ENCODE measurements at places on chromosomes 13 and 19.

- no peak for DNase-seq
Measured at GRCh38 chr19:54164369-54165068, 5.0 kb upstream of the LENG1 start.

- DNase-seq, result peak; percentile 98
Measured at GRCh38 chr19:6516018-6516658, 14.0 kb upstream of the TUBB4A start.

GRCh38 chr13:36965767-36966166, 33.4 kb downstream of the ALG5 start:
- peak; percentile 62 for DNase-seq

DNA sequence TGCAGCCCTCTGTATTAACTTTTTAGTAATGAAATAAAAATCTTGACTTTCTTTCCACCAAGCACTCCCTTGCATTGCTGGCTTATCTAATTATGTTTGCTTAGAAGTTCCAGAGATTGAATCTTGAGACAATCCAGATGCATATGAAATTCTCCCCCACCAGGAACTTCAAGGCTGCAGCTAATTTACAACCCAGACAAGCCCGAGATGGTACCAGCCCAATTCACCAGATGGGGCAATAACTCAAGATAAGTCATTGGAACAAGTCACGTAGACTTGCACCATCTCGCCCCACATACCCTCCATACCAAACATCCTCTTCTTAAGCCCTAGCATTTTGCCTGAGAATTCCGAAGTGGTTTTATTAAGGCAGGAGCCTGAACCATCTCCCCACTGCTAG, 29.0 kb downstream of the UTP14C start:
- DNase-seq, result no peak

DNA sequence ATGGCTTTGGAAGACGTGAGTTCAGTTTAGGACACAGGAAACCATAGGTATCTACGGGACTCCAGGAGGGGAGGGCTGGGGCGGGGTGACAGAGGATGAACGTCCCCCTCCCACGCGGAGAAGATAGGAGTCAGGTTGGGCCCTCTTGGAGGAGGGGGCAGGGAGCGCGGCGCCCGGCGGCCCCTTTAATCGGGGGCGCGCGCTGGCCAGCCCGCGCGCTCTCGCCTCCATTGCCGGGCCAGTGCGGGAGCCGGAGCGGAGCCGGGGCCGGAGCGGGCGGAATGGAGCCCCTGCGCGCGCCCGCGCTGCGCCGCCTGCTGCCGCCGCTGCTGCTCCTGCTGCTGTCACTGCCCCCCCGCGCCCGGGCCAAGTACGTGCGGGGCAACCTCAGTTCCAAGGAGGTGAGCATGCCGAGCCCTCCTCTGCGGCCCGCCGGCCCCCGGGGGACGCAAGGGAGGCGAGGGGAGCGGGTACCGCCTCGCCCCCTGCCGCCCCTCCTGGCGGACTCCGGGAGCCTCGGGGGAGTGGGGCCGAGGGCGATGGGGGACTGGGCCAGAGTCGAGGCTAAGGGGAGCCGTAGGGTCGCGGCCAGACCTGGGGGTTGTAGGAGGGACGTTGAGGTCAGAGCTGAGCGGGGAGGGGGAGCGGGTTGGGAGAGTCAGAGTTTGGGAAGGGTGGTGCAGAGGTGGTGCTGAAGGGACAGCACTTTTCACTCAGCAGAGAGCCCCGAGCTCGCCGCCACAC, at the start of gene TMEM145:
Gene TMEM145, plus strand, starts transcription at position 214 of the 744 bp plus-strand sequence. Its CDS starts 68 bp downstream, at position 282.
- peak; percentile 35 for DNase-seq

DNA sequence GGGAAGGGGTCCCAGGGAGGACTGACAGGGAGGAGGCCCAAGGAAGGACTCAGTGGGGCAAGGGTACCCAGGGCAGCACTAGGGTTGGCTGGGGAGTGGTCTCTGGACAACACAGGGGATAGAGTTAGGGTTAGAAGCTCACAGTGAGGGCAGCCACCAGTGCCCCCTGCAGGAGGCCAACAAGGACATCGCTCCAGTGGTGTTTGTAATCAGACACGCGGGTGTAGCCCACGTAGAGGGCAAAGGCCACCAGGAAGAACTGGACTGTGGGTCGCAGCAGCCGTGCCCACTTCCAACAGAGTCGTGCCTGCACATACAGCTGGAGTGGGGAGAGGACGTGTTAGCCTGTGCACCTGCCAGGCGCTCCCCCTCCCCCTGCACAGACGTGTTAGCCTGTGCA, 9.2 kb downstream of the PLPP2 start:
- no peak for DNase-seq

- DNase-seq, result peak; percentile 19
Measured at GRCh38 chr19:44476559-44477408, 23.5 kb downstream of the ZNF180 start.

- no peak for DNase-seq
Measured at GRCh38 chr13:43196086-43196621, 172.8 kb downstream of the DNAJC15 start.

DNA sequence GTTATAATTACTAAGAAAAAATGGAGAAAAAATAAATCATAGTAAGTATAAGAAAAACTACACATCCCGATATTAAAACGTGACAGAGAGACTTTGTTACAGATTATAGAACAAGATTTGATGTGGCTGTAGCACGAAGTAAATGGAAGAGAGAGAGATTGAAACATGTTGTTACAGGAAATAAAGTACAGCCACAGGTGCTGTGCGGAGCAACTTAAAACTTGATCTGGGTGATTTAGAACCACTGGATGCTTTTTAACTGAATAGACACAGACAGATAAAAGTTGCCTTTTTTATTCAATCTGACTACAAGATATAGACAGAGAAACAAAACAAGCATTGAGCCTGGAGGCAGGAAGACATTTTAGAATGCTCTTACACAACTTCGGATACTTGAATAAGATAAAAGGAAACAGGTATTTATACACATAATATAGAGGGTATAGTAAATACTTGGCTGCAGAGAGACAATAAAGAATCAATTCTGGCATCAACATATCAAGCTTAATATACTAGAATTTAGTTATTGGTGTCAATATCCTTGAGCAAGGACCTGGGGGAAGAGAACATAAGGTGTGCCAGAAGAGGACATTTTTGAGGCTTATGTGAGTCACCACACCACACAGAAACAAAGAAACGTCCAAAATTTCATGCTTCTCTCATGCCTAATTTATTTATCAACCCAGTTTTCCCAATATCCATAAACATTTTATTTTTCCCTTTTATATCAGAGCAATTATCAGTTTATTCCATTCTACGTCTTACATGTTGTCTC, 548.5 kb downstream of the SLITRK1 start:
- no peak for DNase-seq

DNA sequence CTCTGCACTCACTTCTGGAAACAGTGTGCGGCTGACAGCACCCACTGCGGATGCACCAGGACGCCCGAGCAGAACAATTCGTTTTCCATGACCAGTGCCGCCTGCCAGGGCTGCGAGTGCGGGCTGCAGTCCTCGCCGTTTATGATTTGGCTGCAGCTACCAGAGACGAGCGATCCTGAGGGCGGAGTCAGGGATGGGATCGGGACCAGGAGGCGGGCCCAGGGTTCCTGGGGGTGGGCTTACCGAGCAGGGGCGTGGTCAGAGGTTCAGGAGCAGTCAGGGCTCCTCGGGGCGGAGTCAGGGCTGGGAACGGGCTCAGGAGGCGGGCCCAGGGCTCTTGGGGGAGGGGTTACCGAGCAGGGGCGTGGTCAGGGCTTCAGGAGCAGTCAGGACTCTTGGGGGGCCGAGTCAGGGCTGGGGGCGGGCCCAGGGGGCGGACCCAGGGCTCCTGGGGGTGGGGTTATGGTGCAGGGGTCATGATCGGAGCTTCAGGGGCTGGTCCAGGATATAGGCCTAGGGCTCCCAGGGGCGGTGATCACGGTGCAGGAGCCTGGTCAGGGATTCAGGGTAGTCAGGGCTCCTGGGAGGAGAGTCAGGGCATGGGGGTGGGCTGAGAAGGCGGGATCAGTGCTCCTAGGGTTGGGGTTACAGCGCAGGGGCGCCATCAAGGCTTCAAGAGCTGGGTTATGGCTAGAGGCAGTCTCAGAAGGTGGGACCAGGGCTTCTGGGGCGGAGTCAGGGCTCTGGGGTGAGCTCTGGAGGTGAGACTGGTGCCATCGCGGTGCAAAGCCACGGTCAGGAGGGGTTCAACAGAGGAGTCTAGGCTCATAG, 1.7 kb downstream of the KLK4 start:
- DNase-seq, result no peak

DNA sequence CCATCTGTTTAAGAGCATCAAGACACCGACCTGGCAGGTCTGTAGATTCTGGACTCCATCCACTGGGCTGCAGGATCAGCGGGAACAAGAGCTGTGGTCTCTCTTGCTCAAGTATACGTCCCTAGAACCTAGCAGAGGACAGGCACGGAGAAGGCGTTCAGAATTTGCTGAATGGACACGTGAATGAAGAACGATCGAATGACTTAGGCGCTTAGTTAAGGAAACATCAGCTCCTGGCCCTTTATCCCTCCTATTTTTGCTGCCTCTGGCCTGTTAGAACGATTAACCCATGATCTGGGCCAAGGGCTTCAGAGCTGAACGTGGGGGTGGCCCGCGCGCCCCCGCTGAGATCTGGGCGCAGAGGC, 953 bp downstream of the DZIP1 start:
- peak; percentile 27 for DNase-seq

GRCh38 chr13:40456397-40456953, 210.0 kb downstream of the FOXO1 start:
- DNase-seq, result no peak

GRCh38 chr19:32653599-32653915, 21.4 kb downstream of the ANKRD27 start:
- no peak for DNase-seq

DNA sequence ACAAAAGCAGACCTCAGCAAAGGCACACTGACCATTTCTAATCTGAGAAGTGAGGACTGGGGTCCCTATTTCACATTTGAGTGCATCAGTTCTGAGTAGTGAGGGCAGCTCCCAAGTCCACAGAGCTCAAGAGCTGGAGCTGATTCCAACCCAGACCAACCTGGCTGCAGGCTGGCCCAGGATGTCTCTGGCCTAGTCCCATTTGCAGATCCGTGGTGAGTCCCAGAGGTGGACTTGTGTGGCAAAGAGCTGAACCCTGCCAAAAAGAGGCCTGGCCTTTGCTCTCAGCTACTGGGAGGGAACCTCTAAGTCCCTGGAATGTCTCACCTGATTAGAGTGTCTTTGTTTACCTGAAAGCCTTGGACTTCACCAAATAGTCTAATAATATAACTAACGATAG, 14.6 kb downstream of the SIGLEC7 start:
- no peak for DNase-seq

- no peak for DNase-seq
Measured at GRCh38 chr13:43881580-43881979, 1.9 kb downstream of the LACC1 start.

- DNase-seq, result peak; percentile 42
Measured at GRCh38 chr13:101576455-101576854, 124.0 kb downstream of the ITGBL1 start.

DNA sequence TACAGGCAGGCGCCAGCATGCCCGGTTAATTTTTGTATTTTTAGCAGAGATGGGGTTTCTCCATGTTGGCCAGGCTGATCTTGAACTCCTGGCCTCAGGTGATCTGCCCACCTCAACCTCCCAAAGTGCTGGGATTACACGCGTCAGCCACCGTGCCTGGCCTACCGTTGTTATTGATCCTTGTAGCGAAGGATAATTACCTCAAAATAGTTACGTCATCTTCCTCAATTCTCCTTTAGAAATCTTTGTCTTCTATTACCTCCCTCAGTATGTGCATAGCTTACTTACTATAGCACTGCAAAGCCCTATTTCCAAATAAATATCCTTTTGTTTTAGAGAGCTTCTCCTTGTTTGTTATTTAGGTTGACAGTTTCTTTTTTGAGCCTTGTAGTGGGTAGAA, 9.4 kb upstream of the TLE6 start:
- no peak for DNase-seq

- no peak for DNase-seq
Measured at GRCh38 chr13:87131611-87132010, 539.6 kb upstream of the SLITRK5 start.

GRCh38 chr19:53655042-53655665, 23.4 kb downstream of the DPRX start:
- no peak for DNase-seq

- peak; percentile 59 for DNase-seq
Measured at GRCh38 chr19:16328824-16329482, 4.3 kb downstream of the KLF2 start.

GRCh38 chr19:5578097-5578846, 10.5 kb upstream of the TINCR start:
- peak; percentile 44 for DNase-seq

DNA sequence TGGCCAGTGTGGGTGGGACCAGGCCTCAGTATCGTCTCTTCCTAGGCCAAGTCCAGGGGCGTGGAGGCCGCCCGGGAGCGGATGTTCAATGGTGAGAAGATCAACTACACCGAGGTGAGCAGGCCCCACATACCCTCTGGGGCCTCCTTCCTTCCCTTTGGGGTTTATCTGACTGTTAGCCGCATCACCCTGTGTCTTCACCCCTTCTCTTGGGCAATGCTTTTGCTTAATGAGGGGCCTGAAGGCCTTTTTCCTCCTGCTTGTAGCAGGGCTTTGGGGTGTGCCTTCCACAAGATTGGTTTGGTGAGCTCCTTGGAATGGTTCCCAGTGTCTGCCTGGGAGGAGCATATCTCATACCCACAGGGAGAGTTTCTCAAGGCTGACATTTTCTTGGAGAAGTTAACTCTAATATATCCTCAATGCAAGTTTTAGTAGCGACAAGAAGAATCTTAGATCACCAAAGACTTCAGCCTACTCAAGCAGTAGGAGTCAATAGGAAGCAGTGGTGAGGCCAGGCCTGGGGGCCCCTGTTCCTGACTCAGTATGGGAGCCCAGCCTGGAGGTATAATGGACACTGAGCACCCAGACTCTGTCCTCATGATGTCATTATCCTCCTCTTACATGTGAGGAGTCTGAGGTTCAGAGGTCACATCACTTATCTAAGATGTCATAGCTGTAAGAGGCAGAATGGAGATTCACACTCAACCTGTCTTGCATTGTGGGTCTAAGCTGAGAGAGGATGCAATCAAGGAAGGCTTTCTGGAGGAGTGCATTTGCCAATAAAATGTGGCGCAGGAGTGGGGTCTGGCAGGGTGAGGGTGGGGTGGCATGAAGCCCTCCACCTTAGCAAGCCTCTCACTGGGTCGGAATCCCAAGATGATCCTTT, 2.0 kb downstream of the GPI start:
- DNase-seq, result peak; percentile 30

DNA sequence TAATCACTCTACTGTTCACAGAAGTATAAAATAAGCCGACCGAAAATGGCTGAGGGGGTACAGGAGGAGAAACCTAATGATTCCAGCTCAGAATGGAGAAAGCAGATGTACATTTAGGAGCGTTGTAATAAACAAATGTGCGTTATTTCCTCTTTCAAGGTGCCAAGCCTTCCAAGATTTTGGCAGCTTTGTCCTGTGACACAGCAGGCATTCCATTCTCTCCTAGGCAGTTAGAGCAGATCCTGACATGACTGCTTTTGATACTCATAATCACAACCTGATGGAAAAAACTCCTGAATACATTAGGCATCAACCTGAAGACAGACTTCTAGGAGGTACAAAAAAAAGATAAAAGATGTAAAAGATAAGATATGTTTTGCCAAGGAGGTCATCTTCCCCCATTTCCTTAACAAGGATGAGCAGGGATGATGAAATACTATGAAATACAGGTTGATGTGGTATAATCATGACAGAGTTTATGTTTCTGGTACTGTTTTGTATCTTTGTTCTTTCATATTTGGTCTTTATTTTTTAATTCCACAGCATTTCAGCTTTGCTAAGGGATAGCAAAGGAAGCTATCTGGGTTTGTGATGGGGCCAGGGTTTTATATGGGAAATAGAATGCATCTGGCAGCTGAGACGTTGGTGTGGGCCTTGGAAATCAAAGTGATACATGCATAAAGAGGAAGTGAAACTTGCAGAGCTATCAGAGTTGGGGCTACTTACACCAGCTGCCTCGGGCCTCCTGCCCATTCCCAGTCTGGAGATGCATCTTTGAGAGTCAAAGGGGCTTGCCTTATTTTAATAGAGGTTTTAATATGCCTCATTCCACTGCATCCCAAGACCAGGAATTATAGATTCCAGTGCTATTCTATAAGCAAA, 222.5 kb downstream of the OXGR1 start:
- DNase-seq, result no peak
